Esophagus squamous epithelium (tissue), 5 donors: ENCODE measurements at places on chromosomes 7 and 10.
A peak's percentile ranks its signal among the peaks of the same experiment; 100 is the strongest.

GRCh38 chr7:54837761-54838160 lies 78.8 kb upstream of the SEC61G start:
- peak overlapping the region; percentile 29 for H3K27ac ChIP-seq
- no peaks in the 10 kb centered on the region for H3K36me3 ChIP-seq
- peaks cover 13% of the 10 kb centered on the region for H3K4me1 ChIP-seq

- no peak for DNase-seq
- H3K4me3 ChIP-seq = no peak overlapping the region
- no peaks in the 10 kb centered on the region for H3K27me3 ChIP-seq
- H3K27ac ChIP-seq = no peak overlapping the region
- no peaks in the 10 kb centered on the region for H3K36me3 ChIP-seq
- no peaks in the 10 kb centered on the region for H3K4me1 ChIP-seq
Measured at GRCh38 chr7:137390076-137390475, 46.5 kb upstream of the PTN start.

GRCh38 chr7:20521243-20521642 lies 94.2 kb upstream of the ABCB5 start:
- no peak overlapping the region for H3K27ac ChIP-seq
- no peak overlapping the region for H3K4me3 ChIP-seq
- no peaks in the 10 kb centered on the region for H3K4me1 ChIP-seq
- H3K36me3 ChIP-seq = no peaks in the 10 kb centered on the region
- no peak for DNase-seq

GRCh38 chr7:130141884-130142653 lies 63.1 kb downstream of the TMEM209 start:
- no peak for DNase-seq
- peak overlapping the region; percentile 68 for H3K4me3 ChIP-seq
- peak overlapping the region; percentile 67 for H3K27ac ChIP-seq
- H3K27me3 ChIP-seq = no peaks in the 10 kb centered on the region
- no peaks in the 10 kb centered on the region for H3K36me3 ChIP-seq

- peaks cover 11% of the 10 kb centered on the region for H3K36me3 ChIP-seq
- H3K4me3 ChIP-seq = no peak overlapping the region
- no peak for DNase-seq
- peaks cover 31% of the 10 kb centered on the region for H3K4me1 ChIP-seq
- H3K27ac ChIP-seq = peak overlapping the region; percentile 34
Measured at GRCh38 chr7:32500922-32501341, 5.6 kb downstream of the AVL9 start.

DNA sequence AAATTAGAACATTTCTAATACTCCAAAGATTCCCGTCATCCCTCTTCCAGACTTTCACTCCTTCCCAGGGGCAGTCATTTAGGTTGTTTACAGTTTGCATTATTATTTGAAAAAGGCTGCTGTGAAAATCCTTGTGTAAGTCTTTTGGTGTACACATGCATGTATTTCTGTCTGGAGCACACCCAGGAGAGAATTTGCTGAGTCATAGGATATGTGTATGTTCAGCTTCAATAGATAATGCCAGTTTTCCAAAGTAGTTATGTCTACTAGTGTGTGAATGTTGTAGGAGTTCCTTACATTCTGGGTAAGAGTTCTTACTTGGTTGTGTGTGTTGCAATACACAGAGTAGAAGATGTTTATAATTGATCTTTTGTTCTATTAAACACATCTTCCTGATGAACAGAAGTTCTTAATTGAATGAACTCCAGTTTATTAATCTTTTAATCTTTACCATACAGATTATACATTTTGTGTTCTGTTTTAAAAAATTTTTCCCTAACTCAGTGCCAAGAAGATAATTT lies 25.3 kb downstream of the CROT start:
- no peaks in the 10 kb centered on the region for H3K27me3 ChIP-seq
- peaks cover 66% of the 10 kb centered on the region for H3K36me3 ChIP-seq
- H3K4me1 ChIP-seq = no peaks in the 10 kb centered on the region
